ENCODE measurements at places on chromosomes 11 and 22.

DNA sequence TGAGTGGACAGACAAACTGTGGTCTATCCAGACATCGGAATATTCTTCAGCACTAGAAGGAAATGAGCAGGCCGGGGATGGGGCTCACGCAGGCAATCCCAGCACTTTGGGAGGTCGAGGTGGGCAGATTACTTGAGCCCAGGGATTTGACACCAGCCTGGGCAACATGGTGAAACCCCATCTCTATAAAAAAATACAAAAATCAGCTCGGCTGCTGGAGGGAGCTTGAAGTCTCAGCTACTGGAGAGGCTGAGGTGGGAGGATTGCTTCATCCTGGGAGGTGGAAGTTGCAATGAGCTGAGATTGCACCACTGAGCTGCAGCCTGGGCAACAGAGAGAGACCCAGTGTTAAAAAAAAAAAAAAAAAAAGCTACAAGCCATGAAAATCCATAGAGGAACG is 8.0 kb upstream of the CTSD start:
- DNase-seq: peak; percentile 49

GRCh38 chr11:117187007-117187406 is 8.5 kb downstream of the SIDT2 start:
- DNase-seq: no peak

GRCh38 chr11:124536520-124536919 is 6.9 kb downstream of the OR8B12 start:
- DNase-seq: no peak

DNA sequence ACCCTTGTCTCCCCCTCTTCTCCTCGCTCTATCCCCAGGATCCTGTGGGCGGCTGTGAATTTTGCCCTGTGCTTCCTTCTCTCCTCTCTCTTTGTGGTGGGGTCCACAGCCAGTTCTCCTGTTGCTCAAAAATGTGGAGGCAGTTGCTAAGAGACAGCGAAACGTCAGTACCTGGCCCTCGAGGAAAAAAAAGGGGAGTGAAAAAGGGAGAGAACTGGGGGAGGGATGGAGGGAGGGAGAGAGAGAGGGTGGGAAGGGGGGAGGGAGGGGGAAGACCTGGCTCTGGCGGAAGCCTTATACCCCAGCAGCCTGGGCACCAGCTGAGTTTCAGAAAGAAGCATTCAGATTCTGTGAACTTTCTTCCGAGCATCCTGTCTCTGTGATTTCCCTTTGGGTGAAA is 2.1 kb upstream of the LRRC55 start:
- DNase-seq: no peak

DNA sequence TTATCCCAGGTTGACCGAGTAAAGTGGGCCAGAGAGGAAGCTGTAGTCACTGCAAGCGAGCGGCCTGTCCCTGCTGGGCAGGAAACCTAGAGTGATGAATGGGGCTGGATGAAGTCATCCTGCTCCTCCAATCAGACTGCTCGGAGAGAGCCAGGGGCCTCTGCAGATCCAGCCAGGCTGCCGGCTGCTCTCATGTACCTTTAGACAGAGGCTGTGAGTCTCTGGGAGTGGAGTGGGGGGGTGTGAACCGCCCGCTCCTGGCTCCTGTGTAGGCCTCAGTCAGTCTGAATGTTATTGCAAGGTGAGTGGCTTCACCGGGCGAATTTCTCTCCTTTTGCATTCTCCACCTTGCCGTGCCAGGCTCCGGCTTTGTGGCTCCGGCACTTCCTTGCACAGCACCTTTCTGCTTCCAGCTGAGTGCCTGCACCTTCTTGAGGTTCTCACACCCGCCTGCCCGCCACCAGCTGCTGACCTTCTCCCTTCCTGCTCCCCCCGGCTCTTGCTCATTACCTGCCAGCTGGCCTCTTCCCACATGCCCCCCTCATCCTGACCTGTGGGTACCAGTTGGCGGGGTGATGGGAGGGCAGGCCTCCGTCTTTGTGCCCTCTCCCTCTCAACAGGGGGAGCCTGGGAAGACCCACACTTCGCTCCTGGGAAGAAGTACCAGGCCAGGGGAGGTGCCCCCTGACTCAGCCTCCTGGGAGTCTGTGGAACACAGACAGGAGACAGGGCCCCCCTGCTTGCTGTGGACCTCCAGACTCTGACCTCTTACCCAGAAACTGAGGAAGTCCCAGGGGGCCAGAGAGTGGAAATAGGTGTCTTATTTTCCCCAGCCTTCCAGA is 79.9 kb downstream of the GRAMD1B start:
- DNase-seq: no peak

DNA sequence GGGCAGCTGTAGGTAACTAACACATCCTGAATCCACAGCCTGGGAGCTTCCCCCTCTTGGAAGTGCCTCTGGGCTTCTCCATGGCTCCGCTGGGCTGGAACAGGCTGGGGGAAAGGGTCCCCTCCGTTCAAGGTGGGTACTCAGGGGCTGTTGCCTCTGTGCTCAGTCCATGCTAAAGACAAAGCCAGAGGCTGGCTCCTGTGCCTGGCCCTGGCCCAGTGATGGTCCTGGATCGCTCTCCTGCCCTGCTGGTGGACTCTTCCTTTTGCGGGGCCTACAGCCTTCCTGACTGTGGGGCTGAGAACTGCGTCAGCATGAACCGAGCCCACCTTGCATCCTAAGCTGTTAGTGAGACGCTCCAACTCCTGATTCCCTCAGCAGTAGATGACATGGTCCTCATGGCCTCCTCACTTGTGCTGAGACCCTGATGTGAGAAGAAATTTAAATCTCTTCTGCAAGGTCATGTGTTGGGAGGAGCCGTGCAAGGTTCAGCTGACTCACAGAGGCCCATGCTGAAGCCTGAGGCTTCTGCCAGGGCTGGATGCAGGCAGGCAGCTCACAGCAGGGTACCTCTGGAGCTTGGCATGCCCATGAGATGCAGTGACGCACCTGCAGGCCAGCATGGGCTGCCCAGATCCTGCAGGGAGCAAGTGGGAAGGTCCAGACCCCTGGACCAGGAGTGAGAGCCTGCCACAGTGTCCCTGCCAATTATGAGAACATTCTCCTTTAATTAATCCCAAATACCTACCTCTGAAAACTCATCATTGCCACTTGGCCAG is 1285.5 kb downstream of the TBC1D22A start:
- DNase-seq: no peak

DNA sequence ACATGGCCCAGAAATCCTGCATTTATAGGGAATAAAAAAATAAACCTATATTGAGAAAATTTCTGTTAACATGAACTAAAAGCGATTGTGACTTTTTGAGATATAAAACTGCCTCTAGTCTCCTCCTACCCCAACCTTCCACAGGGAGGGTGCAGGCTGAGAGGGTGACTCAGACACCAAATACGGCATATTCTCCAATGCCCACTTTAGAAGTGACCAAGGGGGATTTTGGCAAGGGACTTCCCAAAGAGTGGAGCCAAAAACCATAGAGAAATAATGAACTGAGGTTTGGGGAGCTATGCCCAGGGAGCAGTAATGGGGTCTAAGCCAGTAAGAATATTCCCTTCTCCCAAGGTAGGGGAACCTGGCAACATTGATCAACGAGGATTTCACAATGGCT is 124.9 kb upstream of the ZC3H12C start:
- no peak for DNase-seq

DNA sequence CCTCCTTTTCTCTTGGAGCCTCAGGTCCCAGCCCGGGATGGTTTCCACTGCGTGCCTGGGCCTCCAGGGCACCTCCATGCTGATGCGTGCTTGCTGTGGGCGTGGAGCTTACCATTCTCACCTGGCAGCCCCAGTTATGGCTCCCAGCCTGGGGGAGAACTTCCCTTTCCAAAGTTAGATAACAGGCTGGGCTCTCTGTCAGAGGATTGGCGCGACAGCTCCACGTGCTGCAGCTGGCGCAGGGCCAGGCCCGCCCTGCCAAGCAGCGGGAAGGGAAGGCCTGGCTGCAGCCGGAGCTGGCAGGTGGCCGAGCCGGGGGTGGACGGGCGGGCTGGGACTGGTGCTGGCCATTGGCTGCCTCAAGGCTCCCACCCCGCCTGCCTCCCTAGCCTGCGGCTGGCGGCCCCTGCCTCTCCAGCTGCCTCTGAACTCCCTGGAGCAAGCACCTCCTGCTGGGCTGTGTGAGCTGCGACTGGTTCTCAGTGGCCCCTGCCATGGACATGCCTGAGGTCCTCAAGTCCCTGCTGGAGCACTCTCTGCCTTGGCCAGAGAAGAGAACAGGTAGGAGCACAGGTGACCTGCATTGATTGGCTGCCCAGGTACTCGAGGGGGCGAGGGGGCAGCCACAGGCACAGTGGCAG is 14.6 kb upstream of the TEF start:
- DNase-seq: peak; percentile 30

DNA sequence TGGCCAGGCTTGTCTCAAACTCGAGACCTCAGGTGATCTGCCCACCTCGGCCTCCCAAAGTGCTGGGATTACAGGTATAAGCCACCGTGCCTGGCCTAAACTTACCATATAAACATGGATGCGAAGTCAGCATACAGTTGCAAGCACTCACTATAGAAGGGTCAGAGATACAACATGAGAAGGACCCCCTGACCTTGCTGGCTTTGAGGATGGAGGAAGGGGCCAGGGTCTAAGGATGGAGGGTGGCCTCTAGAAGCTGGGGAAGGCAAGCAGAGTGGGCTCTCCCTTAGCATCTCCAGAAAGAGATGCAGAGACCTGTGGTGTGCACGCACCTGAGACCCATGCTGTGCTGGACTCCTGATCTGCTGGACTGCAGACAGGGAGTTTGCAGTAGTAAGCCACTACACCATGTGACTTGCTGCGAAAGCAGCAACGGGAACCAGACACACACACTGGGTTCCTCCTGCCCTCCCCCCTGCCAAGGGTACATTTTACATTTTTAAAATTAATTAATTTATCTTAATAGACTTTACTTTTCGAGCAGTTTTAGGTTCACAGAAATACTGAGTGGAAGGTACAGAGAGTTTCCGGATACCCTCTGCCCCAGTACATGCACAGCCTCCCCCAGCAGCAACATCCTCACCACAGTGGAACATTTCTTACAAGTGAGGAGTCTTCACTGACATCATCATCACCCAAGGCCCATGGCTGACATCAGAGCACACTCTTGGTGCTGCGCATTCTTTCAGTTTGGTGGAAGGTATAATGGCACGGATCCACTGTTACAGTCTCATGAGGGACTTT is 170.1 kb upstream of the B3GAT1 start:
- no peak for DNase-seq

DNA sequence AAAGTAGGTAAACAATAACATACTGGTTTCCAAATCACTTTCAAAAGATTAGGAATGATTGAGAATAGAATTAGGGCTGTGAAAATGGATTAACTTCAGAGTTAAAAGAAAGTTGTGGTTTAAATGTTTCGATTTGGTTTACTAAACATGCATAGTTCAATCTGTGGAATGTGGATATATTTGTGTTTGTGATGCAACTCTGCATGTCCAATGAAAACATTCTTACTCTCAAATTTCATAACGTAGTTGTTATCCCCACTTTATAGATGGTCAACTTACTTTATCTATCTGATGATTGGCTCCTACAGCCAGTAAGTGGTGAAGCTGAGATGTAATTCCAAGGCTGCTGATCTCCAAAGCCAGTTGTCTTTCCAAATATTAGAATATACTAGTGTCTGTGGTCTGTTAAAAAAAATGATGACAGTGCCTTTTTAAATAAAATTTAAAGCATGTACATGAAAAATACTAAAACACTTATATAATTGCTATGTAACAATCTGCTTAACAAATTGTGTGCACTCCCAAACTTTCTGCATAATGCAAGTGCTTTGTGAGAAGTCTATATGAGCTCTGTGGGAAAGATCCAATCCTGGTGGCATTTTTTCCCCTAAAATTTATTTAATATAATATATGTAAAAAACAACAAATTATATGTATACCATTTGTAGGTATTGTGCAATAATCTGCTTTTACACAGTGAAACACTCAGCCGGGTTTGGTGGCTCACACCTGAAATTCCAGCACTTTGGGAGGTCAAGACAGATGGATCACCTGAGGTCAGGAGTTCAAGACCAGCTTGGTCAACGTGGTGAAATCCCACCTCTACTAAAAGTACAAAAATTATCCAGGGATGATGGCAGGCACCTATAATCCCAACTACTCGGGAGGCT is 9.7 kb upstream of the SIK3 start:
- no peak for DNase-seq

DNA sequence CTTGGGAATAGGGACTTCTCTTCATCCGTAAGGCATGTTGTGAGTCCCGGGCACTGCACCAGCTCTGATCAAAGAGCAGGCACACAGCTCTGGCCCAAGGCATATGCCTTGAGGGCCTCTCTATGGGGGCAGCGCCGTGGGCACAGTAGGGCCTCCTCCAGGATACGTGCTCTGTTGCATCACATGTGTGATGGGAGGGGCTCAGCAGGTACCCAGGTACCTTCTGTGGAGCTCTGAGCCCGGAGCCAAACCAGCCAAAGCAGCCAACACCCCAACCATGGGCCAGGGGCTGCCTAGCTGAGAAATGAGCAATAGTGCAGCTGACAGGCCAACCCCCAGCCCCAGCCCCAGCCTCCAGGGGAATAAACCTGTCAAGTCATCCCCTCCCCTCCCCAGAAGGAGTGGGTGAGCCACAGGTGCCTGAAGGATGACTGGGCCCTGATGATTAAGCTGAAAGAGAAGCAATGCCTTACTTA is 79.7 kb upstream of the SHISAL1 start:
- DNase-seq: no peak

DNA sequence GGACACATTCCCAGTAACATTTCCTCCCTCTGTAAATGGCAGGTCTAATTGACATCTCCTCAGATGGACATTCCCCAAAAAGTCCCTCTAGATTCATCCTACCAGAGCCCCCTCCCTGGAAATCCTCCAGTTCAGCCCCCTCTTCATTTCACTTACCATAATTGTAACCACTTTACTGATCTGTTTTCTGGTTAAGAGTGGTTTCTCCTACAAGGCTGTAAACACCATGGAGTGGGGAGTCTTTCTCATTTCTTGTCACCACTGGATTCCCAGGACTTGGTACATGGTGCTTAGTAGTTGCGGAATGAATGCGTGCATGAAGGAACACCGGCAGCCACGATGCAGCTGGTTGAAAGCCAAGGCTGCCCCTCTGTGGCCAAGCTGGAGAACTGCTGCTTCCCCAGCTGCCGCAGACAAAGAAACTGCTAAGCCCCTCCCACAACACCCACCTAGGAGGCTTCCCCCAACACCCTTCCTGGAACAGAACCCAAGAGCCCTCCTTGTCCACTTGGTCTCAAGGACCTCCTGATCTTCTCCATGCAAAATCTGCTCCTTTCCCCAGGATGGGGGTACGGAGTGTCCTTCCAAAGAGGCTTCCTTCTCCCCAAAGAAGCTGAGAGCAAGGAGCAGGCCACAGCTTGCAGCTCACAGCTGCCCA is 18.6 kb upstream of the SCARF2 start:
- peak; percentile 84 for DNase-seq

- no peak for DNase-seq
Measured at GRCh38 chr11:47570651-47571356, 5.4 kb downstream of the PTPMT1 start.
